Subcutaneous adipose tissue (tissue), 4 donors: ENCODE measurements at places on chromosomes 13 and 19. TPM values are rescaled to one million over a fixed set of nuclear protein-coding genes. Genes with fewer than 3 reads are reported as not detected.

Gene VASP
- total RNA-seq, result 41.3 TPM

Gene ZNF20
- 1.3 TPM for total RNA-seq

Gene BRSK1
- 1.1 TPM for total RNA-seq

Gene DMWD
- 22.7 TPM for total RNA-seq

Gene IFI30
- 90.2 TPM for total RNA-seq

Gene ERFL
- total RNA-seq, result 0.22 TPM
